ENCODE measurements at places on chromosomes 11 and 22.

DNA sequence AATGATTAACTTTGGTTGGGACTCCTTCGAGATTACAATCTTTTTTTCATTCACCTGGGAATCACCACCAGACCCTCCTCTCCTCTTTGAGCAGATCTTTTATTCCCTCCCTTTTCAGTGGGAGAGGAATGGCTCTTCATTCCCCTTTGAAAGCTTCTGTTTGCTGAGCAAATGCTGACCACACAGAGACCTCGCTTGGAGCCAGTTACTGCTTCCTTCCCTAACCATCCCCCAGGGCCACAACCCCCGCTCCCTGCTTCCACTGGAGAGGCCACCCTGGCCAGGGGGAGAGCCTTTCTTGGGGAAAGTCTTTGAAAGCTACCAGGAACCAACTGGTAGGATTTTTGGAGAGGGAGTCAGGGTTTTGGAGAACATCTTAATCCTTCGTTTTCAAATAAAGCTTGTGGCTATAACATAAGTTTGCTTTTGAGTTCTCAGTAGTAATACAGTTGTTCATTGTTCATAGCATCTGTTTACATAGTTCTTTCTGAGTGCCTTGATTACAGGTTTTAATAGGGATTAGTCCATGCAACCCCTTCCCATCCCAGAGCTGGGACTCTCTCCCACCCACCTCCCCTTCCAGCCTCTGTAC lies 138.4 kb downstream of the DBX1 start:
- no peak for DNase-seq

- no peak for DNase-seq
These were observed 123.6 kb downstream of the ARHGAP42 start for GRCh38 chr11:100810666-100811065.

- no peak for DNase-seq
These were observed 87.5 kb downstream of the PRMT3 start for GRCh38 chr11:20474882-20475517.

GRCh38 chr11:75982309-75982708 lies 167.3 kb downstream of the UVRAG start:
- DNase-seq, result no peak

- no peak for DNase-seq
These were observed 708.1 kb downstream of the NTM start for GRCh38 chr11:132078264-132079076.

DNA sequence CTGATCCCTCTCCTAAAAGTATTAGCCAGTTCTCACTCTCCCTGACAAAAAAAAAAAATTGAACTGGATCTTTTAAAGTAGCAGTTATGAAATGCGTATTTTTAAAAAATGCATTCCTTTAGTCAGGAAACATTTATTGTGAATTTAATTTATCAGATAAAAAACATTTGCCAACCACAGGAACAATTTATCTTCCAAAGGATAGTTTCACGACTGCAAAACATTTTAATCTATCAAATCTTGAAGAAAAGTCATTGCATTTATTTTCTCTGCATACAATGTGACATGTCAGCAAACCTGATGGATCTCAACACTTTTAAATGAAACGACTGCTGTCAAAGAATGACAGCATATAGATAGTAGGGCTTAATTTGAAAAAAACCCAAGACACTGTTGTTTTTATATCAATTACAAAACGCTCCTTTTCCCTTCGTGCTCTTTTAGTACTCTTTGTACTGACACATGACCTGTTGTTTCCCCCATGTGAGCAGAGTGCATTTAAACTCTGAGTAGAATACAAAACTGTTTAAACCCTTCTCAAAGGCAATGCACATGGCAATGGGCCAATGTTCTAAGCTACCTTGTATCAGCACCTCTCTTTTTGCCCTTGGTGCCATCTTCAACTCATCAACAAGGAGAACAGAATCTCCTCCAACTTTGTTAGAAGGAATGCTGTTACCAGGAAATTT lies 107.0 kb downstream of the ATG16L2 start:
- DNase-seq, result no peak

All from posterior cingulate gyrus (tissue), 11 donors.